ENCODE measurements at places on chromosomes 16 and 17.
A peak's percentile ranks its signal among the peaks of the same experiment; 100 is the strongest.

- DNase-seq: no peak
These were observed 27.1 kb downstream of the ARSG start for GRCh38 chr17:68318103-68318991.

- no peak for DNase-seq
These were observed 4.3 kb downstream of the LLGL1 start for GRCh38 chr17:18229771-18230170.

GRCh38 chr17:31404028-31404949, 12.8 kb downstream of the RAB11FIP4 start:
- DNase-seq: no peak

DNA sequence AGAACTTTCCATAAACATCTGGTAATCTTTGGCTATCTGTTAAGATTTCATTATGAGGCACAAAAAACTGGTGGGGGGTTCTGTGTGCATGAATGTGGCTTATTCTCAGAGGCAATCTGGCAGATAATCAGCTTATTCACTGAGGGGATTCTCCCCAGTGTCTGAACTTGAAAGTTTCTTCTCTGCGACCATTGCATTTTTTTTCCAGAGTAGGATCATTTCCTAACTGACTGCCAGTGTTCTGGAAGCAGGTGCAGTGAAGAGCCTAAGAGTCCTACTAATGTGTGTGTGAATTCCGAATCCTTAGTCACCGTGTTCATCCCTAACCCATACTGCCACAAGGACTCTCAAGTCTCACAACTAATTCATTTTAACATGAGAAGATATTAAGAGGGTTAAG, 64.9 kb upstream of the LRRC37A3 start:
- no peak for DNase-seq

GRCh38 chr16:89297156-89297874, 79.8 kb downstream of the ZNF778 start:
- no peak for DNase-seq

DNA sequence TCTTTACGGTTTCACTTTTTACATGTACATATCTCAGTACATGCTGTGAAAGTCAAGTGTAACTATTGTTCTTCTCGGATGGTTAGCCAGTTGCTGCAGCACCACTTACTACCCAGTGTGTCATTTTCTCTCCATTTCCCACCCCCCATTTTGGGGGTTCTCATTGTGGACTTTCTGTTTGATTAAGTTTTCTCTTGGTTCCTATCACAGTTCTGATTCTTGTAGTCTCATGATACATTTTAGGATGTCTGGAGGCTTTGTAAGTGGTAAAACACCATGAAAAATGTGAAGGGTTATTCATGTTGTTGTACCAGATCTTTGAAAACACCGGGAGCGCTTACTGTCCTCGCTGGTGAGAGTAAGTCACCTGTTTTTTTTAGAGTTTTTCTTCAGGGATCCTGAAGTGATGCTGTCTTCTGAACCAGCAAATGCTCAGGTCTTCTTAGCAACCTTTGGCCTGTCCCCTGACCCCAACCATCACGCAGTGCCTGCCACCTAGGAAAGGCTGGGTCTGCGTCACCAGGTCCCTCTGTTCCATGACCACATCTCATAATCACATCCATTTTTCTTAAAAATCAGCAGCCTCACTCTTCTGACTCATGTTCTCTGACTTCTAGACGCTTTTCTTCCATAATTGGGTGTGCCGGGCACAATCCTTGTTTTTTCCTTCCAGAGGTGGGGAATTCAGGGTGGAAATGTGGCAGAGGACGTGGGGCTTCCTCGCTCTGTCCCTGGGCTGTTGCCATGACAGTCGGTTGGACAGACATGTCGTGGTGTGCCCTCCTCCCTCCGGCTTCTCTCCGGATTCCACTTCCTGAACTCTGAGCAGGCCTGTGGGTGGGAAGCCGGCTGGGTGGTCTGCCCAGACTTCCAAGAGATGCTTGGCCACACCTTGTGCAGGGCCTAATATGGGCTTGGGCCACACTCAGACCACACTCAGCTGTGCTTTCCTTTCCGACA, 102.6 kb downstream of the NTN1 start:
- DNase-seq: no peak

- peak; percentile 80 for DNase-seq
These were observed 447 bp upstream of the SEC14L1 start for GRCh38 chr17:77140166-77140877.

GRCh38 chr16:46857368-46857945, 26.5 kb upstream of the C16orf87 start:
- DNase-seq: peak; percentile 3

GRCh38 chr16:5706211-5706610, 608.6 kb upstream of the EEF2KMT start:
- DNase-seq: no peak

GRCh38 chr16:9384141-9384540, 292.7 kb downstream of the HAPSTR1 start:
- no peak for DNase-seq
